NT2/D1 (cell line): ENCODE measurements at places on chromosomes 12 and 14.

DNA sequence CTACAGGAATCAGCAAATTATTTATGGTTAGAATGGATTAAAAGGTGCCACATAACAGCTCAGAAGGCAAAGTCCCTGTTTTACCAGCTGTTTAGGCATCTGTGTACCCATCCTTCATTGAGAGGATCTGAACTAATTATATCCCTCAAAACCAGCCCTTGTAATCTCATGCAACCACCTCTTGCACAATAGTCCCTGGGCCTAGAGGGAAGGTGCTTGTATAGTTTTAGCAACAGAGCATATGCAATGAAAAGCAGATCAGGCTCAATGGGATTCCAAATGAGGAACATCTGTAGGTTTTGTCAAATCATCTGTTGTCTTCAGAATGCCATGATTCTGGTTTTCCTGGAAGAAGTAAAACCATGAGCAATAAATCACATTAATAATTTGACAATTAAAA, 26.0 kb upstream of the GLIPR1L2 start:
- DNase-seq = no peak

DNA sequence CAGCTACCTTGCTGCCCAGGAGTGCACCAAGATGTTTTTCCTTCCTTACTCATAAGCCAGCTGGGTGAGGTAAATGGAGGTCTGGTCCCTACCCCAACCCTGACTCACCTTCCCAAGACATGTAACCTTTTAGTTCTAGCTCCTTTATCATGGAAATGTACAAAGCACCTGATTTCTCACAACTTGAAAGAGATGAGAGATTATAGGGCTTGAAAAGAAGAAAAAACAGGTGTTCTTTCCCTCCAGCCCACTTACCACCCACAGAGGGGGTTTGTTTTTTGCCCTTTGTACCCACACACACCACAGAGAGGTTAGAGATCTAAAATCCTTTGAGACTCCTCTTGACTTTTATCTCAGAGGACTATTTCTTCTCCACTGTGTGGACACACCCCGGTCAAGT, 21.1 kb downstream of the PLXNC1 start:
- DNase-seq = no peak

DNA sequence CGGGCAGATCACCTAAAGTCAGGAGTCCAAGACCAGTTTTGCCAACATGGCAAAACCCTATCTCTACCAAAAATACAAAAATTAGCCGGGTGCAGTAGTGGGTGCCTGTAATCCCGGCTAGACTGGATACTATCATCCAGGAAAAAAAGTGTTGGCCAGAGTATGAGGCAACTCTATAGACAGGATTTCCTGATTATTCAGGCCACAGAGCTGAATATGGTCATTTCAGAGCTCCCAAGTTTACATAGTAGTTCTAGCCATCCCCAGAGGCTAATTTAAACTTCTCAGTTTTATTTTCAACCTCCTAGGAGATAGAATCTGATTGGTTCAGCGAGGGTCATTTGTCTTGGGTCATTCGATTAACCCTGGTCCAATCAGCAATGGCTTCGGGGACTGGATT, 7.3 kb downstream of the RPGRIP1 start:
- DNase-seq = no peak

GRCh38 chr14:68507544-68508081, 285.3 kb downstream of the ZFP36L1 start:
- DNase-seq = no peak

- no peak for DNase-seq
Measured at GRCh38 chr12:46830731-46831334, 5.0 kb upstream of the SLC38A4 start.

- DNase-seq = no peak
Measured at GRCh38 chr12:124418791-124419190, 123.9 kb downstream of the RFLNA start.

DNA sequence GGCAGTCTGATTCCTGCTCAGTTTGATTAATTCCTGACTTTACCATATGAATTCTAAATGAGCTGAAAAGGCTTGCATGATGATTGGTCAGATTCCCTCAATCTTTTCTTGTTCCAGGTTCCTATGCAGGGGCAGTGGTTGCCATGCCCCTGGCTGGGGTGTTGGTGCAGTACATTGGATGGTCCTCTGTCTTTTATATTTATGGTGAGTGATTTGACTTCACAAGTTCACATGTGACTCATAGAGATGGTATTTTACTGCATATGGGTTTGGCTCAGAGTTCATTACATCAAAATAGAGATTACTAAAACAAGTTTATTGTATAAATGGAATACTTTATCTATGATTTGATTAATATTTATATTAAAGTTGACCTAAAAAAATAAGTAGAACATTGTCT, 44.8 kb downstream of the SLC17A8 start:
- DNase-seq = no peak

DNA sequence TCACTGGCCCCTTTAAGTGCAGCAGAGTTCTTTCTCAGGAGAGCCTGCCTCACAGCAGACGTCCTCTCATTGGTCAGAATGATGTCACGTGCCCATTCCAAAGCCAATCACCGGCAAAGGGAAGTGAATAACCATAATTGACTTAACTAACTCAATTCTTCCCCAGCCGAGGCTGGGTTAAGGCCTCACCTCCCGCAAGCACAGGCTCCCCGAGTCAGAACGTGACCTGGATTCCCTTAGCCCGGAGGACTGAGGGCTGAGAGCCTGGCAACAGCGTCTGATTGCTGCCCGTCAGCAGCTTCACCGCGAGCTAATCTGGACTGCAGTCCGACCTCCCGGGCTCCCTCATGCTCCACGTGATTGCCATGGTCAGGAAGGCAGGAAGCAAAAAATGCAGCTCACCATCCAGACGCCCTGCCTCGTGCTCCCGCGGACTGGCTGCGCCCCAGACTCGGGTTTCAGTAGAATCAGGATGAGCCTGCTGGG, 92.1 kb upstream of the FZD10 start:
- DNase-seq = no peak

DNA sequence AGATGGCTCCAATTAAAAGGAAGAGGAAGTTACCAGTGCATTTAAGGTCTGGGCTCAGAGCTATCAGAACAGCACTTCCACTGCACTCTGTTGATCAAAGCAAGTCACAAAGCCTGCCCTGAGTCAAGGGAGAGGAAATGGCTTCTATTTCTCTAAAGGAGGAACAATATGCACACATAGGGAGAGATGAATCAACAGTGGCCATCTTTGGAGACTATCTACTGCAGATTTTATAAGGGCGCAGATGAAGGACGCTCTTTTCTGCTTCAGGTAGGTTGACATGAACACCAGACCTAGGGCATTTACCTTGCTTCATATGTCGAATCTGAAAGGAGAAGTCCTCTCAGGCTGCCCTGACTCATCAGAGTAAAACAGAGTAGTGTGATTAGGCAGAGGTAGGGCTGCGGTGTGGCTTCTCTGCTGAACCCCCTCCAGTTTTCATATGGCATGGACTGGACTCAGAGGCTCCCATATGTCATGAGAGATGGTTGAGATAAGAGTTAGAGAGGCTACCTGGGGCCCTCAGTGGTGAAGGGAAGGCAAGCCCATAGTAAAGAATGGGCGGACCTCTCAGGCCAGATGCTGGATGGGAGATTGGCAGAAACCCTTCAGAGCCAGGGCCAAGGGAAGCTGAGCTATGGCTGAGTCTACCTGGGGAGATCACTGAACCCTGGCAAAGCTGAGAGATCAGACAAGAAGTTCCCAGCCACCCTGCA, 84.4 kb downstream of the ARF6 start:
- DNase-seq = no peak

- no peak for DNase-seq
Measured at GRCh38 chr12:74241341-74241740, 296.3 kb upstream of the ATXN7L3B start.
